Cardiac fibroblast (primary cell): ENCODE measurements at places on chromosomes 5 and 9.

DNA sequence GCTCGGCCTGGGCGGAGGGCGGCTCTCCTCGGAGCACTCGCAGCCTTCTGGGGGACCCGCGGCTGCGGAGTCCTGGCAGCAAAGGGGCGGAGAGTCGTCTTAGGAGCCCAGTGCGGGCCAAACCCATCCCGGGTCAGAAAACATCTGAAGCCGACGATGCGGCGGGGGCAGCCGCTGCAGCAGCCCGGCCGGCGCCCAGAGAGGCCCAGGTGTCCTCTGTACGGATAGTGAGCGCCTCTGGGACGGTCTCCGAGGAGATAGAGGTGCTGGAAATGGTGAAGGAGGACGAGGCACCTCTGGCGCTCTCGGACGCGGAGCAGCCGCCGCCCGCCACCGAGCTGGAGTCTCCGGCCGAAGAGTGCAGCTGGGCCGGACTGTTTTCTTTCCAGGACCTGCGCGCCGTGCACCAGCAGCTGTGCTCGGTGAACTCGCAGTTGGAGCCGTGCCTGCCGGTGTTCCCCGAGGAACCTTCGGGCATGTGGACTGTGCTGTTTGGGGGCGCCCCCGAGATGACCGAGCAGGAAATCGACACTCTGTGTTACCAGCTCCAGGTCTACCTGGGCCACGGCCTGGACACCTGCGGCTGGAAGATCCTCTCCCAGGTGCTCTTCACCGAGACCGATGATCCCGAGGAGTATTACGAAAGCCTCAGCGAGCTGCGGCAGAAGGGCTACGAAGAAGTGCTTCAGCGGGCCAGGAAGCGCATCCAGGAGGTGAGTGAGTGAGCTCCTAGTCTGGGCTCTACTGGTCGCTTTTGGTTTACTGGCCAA, 1.2 kb downstream of the JMY start:
- DNase-seq, result peak; percentile 50

DNA sequence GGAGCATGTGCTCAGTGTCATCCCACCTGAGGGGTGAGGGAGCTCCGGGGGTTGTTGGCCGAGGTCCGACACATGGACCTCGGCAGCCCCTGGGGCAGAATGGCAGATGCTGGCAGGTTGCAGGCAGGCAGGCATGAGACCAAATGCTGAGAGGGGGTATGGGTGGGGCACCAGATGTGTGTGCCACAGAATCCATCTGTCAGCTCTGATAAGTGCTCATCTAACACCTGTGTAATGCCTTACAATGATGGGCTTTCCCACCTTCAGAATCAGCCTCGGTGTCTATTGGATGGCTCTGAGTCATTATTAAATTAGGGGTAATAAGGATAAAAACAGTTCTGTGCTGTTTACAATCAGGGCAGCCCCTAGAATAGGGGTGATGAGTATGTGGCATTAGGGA, 73.1 kb upstream of the SAP30L start:
- no peak for DNase-seq

DNA sequence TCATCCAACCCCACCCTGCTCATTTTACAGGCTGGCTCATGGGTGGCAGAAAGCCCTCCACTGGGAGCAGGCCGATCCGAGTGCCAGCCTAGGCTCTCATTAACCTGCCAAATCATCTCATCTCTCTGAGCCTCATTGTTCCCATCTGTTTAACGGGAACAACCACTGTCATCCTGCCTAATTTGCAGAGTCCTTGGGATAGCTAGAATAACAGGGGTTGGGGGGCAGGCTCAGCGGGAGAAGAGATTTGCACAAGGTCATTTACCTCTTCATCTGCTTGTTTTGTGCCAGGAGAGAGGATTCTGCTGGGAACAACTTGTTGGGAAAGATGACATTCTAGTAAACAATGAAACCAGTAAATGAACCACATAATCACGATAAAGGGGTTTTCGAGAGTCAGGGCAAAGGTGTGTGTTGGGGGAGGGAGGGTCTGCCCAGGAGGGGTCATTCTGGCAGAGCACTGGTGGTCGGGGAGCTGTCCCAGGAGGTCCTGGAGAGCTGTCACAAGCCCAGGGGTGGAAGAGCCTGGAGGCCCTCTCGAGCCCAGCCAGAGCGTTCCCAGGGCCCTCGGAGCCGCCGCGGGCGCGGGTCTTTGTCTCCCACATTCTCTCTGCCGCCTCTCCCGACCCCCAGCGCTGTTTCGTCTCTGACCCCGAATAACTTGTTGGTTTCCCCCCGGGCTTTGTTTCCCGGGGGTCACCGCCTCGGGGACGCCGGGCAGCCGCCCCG, 22.8 kb upstream of the NDST1 start:
- no peak for DNase-seq

DNA sequence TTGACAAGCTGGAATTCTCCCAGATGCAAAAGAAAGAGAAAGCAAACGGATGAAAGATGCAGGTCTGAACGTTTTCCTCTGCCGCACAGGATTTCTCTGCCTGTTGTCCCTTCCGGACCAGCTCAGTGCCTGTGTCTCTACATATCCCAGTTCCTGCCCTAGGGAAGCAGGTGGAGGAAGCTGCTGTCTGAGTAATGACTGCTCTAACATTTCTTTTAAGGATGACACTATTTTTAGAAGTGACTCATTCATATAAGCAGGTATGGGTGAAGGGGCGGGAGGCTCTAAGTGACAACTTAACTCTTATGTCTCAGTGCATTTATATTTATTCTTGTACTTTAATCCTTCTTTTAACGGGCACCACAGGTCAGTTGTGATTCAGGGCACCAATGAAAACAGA, 128.8 kb downstream of the SLC24A2 start:
- no peak for DNase-seq

- peak; percentile 70 for DNase-seq
Measured at GRCh38 chr5:143201589-143201988, 201.9 kb downstream of the NR3C1 start.

DNA sequence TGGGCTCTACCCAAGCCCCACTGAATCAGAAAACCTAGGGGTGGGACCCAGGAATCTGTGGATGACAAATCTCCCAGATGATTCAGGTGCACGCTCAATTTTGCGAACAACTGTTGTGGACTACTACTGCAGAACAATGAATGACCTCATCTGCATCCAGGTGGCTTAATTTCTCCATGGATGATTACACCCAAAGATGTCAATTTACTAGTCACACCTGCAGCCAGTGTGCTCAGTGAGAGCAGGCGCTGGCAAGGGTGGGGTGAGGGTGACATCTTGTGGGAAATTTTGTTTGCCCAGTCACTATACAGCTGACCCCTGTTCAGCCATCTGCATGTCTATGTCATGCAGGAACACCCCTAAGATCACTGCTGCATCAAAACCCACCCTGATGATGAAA, 118.2 kb downstream of the ENTREP1 start:
- no peak for DNase-seq

- DNase-seq, result no peak
Measured at GRCh38 chr9:114461468-114461867, 43.8 kb downstream of the WHRN start.
